ENCODE measurements at places on chromosomes 4 and X.

DNA sequence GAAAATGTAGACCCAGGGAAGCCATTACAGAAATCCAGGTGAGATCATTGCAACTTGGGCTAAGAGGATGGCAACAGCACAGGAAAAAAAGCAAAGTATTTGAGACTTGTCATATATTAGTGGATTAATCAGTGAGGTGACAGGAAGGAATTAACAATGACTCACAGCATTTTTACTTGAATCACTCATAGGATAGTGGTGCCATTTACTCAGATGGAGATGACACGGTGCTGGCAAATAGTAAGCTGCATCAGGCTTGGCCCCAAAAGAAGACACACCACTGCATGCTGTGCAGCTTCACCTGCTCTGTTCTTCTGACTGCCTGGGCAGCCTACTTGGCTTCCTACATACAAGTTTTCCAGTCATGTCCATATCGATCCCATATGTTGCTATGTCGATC lies 144.8 kb downstream of the FRYL start:
- no peak for DNase-seq

DNA sequence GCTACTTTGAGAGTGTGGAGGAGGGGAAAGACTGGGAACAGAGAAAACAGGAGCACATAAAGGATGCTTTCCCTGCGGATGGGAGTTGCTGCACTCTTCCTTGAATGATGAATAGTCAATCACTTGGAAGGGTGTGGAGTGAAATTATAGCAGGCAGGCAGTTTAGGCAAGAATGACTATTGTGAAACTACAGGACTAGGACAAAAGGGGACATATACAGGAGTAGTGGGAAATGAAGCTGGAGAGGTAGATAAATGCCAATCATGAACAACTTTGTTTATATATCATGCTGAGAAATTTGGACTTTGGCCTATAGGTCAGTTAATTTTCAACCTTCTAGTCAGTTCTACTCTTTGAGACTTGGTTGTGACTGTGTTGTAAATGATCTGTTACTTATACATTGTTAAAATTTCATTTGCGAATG lies 76.9 kb downstream of the PAQR3 start:
- no peak for DNase-seq

DNA sequence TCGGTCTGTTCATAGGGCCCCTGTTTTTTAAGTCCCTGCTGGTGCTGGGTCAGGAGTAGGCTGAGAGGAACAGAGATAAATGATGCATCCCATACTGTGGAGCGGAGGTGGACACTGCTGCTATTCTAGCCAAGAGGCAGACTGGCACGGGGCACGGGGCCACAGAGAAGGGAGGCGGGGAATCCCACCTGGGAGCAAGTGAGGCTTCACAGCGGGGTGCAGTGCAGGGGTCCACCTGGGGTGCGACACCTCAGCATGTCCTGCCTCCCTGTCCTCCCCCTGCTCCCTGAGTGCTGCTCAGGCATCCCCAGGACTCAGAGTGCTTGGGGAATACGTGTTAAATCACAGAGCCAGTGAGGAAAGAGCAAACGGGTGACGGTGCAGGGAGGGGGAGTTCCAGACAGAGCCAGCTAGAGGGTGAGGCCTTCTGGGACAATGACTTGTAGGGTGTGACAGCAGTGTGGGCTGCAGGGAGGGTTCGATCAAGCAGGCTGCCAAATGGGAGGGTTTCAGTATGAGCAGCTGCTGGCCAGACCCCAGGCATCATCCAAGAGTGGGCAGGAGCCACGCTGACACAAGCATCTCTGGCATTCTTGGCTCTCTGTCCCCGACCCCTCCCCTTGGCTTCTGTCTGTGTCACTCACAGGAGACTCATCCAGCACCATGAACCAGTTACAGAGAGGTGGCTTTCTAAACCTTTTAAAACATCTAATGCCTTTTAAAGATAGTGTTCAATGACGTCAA lies 13.7 kb upstream of the HTRA3 start:
- no peak for DNase-seq

GRCh38 chrX:110060846-110061537 lies 58.1 kb downstream of the TMEM164 start:
- no peak for DNase-seq

GRCh38 chrX:74372272-74372671 lies 49.0 kb upstream of the SLC16A2 start:
- no peak for DNase-seq

- DNase-seq, result no peak
These were observed 23.2 kb downstream of the RELL1 start for GRCh38 chr4:37662861-37663390.

DNA sequence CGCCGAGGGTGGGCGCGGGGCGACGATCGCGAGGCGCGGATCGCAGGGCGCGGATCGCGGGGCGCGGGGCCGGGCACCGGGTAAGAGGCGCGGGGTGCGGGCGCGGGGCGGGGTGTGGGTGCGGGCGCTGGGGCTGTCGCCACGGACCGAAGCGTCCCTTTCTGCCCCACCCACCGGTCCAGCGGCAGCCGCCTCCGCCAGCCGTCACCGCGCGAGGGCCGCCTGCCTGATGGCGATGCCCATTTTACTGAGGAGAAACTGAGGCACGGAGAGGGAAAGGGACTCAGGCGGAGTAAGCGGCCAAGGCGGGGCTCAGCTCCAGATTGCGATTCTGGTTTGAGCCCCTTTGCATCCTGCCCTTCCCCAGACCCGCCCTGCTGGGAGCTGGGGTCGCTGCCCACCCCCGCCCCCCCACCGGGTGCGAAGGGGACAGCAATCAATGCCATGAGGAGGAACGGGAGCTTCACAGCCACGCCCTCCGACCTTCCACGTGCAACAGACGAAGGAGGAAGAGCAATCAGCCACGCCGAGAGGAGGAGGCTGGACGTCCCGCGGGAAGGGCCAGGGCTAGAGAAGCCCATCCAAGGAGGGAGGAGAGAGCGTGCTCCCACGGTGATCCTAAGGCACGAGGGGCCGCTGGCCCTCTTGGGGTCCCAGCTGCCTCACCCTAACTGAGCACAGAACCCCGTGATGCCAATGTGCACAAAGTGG lies 10.9 kb upstream of the MAN2B2 start:
- DNase-seq, result no peak

DNA sequence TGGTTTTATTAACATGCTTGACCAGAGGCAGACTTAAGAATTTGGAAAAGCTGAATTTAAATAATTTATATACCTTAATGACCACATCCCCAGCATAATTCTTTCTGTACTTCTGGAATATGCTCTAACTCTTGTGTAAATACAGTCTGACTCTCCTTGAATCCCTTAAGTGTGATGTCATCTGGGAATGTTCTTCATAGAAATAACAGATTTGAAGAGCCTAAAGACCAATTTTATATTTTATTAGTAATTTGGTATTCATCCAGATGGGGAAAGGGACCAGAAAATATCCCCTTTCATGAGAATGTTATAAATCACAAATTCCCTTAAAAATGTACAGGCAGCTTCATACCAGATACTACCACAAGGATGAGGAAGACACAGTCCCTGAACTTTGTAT lies 58.3 kb downstream of the KCNIP4 start:
- no peak for DNase-seq

DNA sequence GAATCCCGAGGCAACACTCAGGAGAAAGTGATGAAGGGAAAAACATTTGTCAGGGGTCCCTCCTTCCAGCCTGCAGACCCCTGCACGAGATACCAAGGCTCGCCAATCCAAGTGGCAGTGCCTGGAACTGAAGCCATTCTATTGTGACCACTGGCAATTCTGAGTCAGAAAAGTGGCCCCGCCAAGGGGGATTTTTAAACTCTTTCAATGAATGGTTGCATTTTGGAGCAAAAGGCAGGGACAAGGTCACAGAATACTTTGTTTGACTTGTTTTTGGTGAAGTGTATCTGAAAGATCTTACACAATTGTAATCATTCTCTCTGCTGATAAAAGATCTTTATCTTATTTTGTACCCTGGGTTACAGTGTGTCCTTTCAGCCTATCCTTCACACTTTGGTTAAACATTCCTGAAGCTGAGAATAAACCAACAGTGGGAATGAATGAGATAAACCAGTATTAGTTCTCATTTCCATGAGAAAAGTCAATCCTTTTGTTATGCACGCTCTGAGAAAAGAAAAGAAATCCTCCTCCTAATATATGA lies 115.9 kb upstream of the PDLIM3 start:
- no peak for DNase-seq

- DNase-seq, result no peak
These were observed 54.8 kb upstream of the SRD5A3 start for GRCh38 chr4:55291227-55291640.

DNA sequence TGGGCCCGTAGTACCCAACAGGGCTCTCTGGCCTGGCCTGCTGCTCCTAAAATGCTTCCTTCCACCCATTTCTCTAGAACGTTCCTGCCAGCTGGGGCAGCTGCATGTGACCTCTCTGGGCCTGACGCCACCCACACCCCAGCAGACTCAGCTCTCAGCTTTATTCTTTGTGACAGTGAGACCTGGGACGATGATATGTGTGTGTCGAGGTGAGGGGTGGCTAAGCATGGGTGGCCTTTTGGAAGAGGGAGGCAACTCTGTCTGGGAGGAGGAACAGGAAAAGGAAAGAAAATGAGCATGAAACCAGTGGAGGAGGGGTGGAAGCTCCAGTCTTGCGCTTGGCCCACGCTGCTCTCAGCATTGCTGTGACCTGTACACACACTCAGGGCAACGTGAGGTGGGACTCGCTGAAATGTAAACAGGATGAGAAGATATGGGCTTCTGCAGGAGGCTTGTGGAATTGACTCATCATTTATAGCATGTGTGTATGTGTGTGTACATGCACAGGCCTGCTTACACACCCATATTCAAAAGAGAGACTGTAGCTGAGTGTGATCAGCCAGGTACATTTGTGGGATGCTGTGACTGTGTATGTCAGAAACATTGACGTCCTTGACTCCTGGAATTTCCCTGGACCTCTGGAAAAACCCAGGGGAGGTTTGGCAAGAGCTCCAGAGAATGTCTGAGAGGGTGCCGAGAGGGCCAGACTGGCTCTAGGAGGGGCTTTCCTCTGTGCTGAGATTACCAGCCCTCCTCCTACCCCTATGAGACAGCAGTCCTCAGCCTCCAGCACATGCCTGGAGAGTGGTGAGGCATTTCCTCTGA lies 137.9 kb downstream of the PJA1 start:
- no peak for DNase-seq

GRCh38 chr4:98613453-98614075 lies 44.8 kb downstream of the TSPAN5 start:
- DNase-seq, result no peak

- no peak for DNase-seq
These were observed 95.1 kb downstream of the NHS start for GRCh38 chrX:17470136-17470535.

DNA sequence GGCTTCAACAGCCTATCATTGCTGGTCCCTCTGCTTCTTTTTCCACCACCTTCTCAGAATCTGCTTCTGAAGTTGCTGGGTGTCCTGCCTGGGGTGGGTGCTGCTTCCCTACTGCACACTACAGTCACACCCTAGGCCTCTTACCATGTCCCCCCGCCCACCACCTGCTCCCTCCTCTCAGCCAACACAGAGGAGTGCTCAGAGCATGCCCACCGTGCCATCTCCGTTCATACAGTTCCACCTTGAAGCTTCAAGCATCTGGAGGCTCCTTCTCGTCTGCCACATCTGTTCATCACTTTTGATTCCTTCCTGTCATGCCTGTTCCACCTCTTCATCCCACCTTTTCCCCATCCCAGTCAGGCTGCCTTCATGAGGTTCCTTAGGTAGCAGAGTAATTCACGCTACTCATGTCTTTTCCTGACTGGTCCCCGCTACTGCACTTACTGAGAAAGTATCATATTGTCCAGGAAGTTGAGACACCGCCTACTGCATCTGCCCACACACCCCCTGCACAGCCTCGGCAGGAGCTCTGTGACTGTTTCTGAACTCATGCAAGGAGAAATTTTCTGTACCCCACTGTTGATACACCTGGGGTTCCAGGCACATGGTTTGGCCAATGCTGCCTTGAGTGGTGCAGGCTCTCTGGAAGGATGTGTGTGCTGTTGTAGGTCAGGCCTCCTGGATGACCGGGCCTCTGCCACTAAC lies 39.5 kb downstream of the HADH start:
- DNase-seq, result no peak

- DNase-seq, result no peak
These were observed 10.9 kb upstream of the CLTRN start for GRCh38 chrX:15675490-15675921.

- DNase-seq, result no peak
These were observed 94.0 kb downstream of the TMA16 start for GRCh38 chr4:163588532-163588931.

DNA sequence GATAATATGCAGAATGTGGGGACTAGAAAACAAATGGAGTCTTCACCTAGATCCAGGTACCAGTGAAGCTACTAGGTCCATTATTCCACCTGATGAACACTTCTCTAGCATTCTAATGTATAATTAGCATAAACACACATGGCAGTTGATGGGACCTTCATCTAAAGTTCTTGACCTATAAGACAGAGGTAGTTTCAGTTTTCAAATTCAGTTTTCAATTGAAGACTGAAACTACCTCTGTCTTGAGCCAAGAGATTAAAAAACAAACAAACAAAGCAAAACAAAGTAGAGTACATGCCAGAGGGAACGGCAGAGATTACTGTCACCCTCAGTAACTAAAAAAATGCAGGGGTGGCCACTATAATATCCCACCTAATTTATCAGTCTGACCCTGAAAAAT lies 199.9 kb upstream of the NEIL3 start:
- DNase-seq, result no peak

DNA sequence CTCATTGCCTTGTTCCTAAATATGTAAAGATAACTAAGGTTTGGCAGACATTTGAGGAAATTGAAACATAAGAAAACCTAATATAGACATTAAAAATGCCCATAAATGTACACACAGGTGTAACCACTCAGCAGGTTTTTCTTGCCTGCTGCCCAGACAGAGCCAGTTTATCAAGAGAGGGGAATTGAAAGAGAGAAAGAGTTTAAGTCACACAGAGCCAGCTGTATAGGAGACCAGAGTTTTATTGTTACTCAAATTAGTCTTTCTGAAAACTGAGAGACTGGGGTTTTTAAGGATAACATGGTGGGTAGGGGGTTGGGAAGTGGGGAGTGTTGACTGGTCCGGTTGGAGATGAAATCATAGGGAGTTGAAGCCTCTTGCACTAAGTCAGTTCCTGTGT lies 119.0 kb downstream of the CFAP299 start:
- no peak for DNase-seq

GRCh38 chrX:20060961-20061748 lies 55.6 kb downstream of the MAP7D2 start:
- DNase-seq, result no peak

DNA sequence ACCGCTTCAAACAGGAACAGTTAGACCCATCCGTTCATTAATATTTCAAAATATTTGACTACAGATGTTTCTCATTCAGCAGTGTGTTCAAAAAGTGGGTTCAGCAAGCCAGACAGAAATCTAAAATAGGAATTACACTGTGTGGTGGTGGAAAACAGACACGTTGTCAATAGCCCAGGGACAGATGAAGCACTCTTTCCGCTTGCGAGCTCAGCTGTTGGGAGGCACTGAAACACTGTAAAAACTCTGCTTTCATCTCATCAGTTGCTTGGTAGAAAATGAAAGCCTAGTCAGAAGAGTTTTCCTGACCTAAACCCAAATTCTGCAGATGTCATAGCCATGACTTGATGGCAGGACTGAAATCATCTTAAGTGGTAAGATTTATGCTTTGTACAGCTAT lies 38.5 kb downstream of the LRP2BP start:
- no peak for DNase-seq

- peak; percentile 18 for DNase-seq
These were observed 54.9 kb upstream of the FRAS1 start for GRCh38 chr4:78002260-78002659.

All from fibroblast of skin of left biceps (primary cell).